ENCODE measurements at places on chromosomes 4 and X.

DNA sequence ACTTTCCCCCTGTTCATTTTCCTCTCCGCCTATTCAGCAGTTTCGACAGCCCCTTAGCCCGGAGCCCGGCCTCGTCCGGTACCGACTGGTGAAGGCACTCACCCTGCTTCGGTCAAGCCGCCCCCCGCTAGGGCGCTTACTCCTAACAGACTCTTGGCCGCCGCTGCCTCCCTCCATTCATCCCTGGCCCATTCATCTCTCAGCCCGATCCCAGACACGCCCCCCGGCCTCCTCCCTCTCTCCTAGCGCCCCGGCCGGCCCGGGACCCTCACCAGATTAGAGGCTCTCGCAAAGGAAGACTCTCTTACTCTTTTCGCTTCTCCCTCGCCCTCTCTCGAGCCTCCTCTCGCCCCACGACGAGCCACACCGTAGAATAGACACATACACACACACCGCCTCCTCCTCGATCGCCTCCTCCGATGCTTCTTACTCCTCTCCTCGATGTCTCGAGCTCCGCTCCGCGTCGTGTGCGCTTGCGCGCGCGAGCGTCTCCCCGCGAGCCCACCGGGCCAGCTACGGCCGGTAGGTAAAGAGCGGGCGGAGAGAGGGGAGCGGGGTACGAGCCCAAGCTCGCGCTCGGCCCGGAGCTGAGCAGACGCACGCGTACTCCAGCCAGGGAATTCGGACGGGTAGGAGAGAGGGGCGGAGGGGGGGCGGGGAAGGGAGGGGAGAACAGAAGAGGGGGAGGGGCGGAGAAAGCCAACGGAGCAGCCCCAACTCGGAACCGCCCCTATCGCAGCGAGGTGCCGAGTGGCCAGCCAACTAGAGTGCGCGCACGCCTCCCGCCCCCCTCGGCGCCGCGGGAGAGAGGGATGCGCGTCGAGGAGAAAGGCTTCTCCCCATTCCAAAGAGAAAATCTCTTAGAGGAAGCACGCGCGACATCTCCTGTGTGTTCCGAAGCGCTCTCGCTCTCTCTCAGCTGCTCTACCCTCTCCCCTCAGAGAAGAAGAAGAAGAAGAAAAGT, at the start of gene WNK3:
WNK3 (minus strand) TSS at position 633 of the 964 bp plus-strand sequence.
- peak; percentile 2 for DNase-seq

DNA sequence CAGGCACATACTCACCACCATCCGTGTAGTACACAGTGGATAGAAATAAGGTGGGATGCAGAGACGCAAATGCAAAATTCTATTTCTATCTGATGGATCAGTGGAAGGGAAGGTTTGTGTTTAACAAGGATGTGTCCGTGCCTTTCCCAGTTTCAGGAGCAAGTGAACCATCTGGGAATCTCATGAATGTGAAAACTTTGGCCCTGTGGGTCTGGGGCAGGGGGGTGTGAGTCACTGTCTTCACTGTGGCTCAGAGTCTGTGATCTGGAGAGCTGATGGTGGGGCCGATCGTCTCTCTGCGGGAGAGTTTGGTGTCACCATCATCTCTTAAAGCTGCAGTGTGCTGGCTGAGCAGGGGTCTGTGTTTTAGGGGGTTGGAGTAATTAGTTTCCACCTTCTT, 179.3 kb upstream of the STS start:
- no peak for DNase-seq

DNA sequence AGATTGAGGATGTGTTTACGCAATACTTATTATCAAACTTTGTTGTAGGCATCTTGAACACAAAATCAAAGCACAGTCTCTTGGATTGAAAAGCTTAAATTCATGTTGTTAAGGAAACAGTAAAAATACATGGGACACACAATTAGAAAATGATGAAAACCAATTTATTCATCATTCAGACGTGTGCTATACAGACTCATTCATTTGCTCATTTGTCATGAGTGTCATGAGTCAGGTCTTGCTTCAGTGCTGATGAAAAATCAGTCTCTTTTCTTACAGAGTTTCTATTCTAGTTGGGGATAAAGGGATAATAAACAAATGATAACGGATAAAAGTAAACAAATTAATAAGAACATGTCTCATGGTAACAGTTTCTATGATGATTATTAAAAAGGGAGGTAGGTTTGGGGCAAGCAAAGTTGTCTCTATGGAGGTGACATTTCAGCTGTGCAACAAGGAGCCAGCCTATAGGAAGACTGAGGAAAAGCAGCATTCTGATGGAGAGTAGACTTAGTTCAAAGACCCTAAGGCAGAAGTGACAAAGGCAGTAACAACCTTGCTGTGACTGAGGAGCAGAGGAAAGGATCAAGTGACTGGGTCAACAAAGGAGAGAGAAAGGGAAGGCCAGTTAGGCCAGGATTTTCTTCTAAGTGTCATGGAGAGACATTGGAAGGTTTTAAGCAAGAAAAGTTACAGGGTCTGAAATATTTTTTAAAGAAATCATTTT, 224.0 kb upstream of the HHIP start:
- no peak for DNase-seq

DNA sequence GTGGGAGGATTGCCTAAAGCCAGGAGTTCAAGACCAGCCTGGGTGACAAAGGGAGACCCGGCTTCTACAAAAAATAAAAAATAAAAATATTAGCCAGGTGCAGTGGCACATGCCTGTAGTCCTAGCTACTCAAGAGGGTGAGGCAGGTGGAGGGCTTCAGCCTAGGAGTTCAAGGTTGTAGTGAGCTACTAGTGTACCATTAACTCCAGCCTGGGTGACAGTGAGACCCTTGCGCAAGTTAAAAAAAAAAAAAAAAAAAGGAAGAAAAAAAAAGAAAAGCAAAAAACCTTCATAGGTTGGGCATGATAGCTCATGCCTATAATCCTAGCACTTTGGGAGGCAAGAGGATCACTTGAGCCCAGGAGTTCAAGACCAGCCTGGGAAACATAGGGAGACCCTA, 5.8 kb downstream of the SCLT1 start:
- no peak for DNase-seq

GRCh38 chrX:8010105-8010504, 82.9 kb upstream of the PNPLA4 start:
- no peak for DNase-seq

DNA sequence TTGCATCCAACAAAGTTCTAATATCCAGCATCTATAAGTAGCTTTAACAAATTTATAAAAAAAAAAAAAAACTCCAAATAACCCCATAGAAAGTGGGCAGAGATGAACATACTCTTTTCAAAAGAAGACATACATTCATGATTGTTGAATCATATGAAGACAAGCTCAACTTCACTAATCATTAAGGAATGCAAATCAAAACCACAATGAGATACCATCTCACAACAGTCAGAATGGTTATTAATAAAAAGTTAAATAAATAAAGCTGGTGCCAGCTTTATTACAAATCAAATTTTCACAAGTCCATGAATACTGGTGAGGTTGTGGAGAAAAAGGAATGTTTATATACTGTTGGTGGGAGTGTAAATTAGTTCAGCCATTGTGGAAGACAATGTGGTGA, 592.0 kb downstream of the IQCM start:
- DNase-seq: no peak

GRCh38 chrX:44061968-44062614, 88.9 kb upstream of the NDP start:
- no peak for DNase-seq

DNA sequence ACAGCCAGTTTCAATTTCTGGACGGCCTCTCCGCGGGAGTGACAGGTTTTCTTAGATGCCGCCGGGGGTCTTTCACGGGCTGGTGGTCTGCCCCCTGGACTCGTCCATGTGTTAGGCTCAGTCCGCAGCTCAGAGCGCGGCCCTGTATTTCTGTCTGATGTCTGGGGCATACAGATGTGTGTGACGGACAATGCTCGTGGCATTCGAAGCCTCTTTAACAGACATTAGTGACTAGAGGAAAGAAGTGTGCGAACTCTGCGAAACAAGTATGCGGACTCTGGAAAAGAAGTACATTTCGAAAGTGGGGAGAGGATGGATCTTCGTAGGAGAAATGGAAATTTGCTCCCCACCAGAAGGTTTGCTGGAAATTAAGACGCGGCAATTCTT, 793 bp upstream of the DCUN1D4 start:
- no peak for DNase-seq

Data from activated CD8-positive, alpha-beta memory T cell treated with anti-CD3 and anti-CD28 coated beads for 48 hours (primary cell).